ENCODE measurements at places on chromosomes 7 and 10. TPM values are rescaled to one million over a fixed set of nuclear protein-coding genes. Genes with fewer than 3 reads are reported as not detected.

DNA sequence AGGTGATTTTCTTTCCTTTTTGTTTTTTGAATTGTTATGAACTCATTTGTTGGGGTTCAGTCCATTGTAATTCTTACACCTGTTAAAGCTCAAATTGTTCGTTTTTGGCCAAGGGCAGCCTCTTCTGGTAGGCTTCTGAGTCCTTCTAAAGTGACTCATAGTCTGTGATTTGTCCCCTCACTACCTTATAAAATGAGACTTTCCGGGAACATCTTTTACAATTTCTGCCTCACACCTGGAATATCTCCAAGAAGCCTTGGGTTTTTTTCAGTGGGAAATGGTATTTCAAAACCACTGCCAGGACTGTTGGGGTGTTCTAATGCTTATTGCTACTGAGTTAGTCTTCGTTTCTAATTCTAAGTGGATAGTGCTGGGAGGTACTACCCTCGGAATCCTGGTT is 56.7 kb downstream of the BMPR1A start:
- no peak for DNase-seq

GRCh38 chr10:24873281-24873683 is 79.1 kb downstream of the PRTFDC1 start:
- DNase-seq: no peak

DNA sequence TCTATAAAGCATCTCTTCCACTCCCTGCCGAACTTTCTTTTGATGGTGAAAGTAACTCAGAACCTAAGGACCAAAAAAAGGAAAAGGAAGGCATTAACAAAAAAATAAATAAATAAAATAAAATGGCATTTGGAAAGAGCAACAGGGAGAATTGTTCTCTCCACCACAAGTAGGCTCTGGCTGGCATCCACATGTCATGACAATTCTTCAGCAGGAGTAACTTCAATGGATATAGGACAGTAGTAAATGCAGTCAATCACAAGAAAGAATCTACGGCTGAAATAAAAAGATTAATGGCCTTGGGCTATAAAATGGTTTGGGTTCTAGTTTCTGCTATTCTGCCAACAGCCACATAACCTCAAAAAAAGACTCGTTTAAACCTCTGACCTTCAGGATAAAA is 23.9 kb downstream of the NCAPG2 start:
- no peak for DNase-seq

DNA sequence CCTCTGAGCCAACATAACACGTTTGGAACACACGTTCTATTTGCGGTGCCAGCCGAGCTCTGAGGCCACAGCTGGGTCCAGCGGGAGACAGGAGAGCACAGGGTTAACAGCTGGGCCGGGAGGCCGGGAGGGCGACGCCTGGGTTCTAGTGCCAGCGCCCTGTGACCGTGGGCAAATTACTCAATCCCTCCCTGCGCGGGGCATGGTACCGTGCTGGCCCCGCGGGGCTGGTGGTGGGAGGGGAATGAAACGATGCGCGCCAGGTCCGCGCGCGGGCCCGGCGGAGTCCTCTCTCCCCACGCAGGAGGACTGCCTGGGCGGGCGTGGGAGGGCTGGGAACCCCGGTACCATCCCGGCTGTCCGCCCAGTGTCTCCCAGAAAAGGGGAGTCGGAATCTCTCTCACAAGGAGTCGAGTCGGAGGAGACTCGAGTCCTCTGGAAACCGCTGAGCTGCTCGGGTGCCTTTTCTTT is 30.4 kb downstream of the LEP start:
- DNase-seq: no peak

- DNase-seq: no peak
Observed at GRCh38 chr7:94100723-94101345, 96.7 kb upstream of the BET1 start.

DNA sequence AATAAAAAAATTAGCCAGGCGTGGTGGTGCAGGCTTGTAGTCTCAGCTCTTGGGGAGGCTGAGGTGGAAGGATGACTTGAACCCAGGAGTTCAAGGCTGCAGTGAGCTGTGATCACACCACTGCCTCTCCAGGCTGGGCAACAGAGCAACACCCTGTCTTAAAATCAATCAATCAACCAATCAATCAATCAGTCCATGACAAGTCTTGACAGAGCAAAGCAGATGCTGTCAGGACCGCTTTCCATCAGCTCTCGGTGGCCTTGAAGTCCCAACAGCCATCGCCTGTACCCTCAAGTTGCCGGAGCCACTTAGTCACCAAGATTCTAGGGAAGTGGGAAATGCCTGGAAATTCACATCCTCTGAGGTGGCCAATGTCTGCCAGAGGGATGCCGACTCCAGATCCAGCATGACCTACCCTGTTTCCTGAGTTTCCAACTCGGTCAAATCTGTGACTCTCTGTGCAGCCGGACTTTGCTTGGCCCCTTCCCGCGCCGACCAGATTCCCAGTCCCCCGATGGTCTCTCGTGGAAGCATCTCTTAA is 871 bp upstream of the CCL24 start:
- no peak for DNase-seq

DNA sequence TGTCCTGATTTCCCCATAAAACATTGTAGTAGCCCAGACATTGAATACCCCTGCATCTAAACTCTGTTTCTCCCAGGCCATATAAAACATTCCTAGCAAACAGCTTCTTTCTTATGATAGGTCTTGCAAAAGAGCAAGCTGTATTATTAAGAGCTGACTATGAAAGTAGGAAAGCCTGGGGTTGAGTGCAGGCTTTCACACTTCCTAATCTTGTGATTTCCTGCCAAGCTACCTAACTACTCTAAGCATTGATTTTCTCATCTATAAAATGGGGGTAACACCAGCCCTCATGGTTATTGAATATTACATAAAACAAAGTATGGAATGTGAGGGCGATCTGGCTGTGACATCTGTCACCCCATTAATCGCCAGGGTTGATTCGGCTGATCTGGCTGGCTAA is 81.8 kb downstream of the ZNF277 start:
- no peak for DNase-seq

DNA sequence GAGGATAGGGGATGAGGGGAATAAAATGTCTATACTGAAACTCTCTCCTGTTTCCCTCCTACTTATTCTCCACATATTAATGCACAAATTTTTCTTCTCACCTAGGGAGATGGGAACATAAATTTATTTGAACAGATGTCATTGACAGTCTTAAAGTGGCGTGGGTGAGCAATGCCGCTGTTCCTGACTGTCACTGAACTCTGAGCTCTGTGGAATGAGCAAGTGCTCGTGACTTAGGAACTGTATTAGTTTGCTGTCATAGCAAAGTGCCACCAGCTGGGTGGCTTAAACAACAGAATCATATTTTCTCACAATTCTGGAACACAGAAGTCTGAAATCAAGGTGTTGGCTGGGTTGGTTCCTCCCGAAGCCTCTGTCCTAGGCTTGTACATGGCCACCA is 29.1 kb downstream of the INPP5F start:
- no peak for DNase-seq

DNA sequence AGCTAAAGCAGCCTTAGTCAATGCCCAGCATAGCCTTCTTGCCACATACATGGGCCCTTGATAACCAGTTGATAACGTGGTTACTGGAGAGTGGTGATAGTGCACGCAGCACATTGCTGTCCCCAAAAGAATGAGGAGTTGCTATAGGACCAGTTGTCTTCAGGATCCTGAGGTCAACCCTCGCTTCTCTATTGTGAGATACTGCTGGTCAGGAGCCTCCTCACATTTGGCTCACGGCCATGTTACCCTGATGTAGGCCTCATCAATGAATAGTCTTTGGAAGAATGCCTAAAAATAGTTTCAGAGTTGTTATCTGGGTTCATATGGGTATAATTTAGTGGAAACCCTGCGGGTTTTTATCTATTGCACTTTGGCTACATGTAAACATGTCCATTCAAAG is 230.7 kb downstream of the VTI1A start:
- DNase-seq: no peak

The ZNRF2 gene
- 8.8 TPM for total RNA-seq

The TMEM176A gene
- not detected for total RNA-seq

The SYCE1 gene
- total RNA-seq: 0.66 TPM

The GAD2 gene
- total RNA-seq: not detected
